ENCODE measurements at places on chromosomes 16 and 17.

DNA sequence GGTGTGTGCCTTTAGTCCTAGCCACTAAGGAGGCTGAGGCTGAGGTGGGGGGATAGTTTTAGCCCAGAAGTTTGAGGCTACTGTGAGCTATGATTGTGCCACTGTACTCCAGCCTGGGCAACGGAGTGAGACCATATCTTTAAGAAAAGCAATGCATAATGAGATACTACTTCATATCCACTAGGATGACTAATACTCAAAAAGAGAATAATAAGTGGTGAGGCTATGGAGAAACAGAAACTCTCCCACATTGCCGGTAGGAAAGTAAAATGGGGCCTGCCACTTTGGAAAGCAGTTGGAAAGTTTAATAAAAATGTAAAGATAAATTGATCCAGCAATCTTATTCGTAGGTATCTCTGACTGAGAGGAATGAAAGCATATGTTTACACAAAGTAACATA is 4.6 kb upstream of the NPIPB2 start:
- DNase-seq = no peak

DNA sequence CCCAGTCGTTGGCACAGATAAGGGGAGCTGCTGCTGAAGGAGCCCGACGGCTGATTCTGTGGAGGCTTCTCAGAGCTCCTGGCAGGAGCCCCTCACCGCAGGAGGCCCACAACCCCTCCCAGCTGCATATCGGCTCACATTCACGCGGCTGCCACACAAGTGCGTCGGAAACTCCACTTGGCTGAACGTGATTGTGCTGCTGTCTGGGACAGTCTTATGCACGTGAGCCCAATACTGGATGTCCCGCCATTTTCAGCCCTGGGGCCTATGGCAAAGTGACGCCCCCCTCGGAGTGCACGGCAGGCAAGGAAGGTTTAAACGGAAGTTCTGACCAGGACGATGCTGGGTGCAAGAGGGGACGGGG is 8.7 kb upstream of the PITPNA start:
- DNase-seq = no peak

DNA sequence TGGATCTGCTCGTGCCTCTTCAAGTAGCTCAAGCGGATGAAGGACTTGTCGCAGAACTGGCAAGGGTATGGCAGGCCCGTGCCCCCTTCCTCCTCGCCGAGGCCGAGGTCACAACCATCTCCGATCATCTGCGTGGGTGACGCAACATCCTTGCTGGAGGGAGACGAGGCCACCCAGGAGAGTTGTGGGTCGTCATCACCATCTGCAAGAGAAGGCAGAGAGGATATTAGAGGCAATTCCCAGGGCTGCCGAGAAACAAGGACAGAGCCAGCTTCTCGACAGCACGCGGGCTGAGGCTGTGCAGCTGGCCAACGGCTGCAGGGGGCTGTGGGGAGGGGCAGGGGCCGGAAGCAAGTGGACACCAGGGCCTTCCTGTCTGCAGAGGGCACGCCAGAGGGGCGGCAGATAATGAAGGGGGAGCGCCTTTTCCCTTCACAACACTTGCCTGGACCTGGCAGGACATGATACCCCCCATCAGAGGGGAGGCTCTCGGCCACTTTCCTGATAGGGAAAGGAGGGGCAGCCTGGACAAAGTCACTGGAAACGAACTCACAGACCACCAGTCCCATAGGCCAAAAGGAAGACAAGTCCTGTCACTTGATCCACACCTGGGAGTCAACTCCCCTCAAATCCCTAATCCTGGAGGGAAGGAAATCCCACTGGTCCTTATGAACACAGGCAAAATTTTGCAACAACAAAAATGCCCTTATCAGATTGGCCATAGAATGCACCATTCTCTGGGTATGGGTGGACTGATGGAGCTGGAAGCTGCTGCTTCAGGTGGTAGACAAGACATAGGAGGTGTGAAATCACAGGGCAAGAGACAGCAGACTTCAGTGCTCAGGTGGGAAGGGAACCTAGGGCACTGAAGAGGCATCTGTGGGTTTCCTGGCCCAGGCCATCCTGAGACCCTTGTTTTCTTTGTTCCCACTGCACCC is 217.0 kb downstream of the ZNF423 start:
- DNase-seq = no peak

DNA sequence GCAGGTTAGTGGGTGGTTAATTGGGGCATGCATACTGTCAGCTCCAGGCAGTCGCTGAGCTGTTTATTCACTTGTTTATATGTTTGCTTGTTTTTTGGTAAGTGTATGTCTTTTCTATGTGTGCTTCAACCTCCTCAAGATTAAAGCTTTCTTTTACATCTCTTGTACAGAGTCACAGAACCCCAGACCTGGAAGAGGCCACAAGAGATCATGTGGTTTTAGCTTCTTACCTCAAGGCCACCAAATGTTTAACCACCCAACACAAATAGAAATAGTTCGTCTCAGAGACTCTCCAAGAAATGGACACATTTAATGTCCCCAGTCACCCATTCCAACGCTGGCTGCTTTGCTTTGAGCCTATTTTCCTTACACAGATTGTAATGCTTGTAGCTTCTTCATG is 11.8 kb upstream of the TMEM98 start:
- no peak for DNase-seq

- DNase-seq = no peak
These were observed 21.9 kb upstream of the CAPN15 start for GRCh38 chr16:505479-506245.

DNA sequence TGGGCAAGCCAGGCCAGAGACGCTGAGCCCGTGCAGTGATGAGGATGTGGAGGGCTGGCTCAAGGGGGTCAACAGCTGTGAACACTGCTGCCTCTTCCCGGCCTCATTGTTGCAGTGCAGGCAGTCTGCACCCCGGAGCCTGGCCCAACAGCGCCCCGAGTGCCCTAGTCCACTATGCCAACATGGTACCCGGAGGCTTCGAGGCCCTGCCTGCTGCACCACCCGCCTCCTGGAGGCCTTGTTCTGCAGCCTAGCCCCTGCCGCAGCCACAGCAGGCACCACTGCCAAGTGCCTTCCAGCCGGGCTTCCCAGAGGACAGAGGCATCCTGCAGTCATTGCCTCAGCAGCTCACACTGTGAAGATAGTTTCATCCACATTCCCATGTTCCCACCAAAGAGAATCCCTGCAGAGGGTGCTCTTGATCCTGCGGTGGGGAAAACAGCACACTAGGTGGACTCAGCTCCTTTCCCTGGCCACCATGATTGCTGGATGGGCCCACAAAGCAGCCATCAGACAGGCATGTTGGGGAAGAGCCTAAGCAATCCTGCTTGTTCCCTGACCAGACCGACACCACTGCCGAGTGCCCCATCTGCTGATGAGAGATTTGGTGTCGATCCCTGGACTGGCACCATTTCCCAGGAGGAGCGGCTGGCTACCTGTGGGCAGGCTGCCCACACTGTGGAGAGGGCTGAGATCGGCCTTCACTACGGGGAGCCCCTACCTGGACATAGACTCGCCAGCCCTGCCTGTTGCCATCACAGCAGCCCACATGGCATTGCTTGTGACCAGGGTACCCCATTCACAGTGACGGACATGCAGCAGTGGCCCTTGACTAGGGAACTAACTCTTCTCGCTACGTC is 44.9 kb downstream of the USP22 start:
- peak; percentile 55 for DNase-seq

All from activated effector memory CD4-positive, alpha-beta T cell treated with anti-CD3 and anti-CD28 coated beads, Interleukin-2, amount 50 U/mL, for 16 hours (primary cell).